ENCODE measurements at places on chromosomes 1 and 21. TPM values are rescaled to one million over a fixed set of nuclear protein-coding genes. Genes with fewer than 3 reads are reported as not detected.

The PDPN gene
- total RNA-seq = 5.4 TPM

The IL19 gene
- 0.28 TPM for total RNA-seq

The KCNJ9 gene
- 0.05 TPM for total RNA-seq

The RGS5 gene
- 9.2 TPM for total RNA-seq

The FRRS1 gene
- 8.7 TPM for total RNA-seq

The RBP7 gene
- total RNA-seq = 4.2 TPM

The LCE1F gene
- total RNA-seq = not detected

The CFAP74 gene
- 0.09 TPM for total RNA-seq

The MYBPH gene
- total RNA-seq = 0.99 TPM

The PROK1 gene
- total RNA-seq = 0.19 TPM

The C8A gene
- under 0.01 TPM for total RNA-seq

The LPAR3 gene
- total RNA-seq = 1.1 TPM
